NCI-H1092 (cell line): ENCODE measurements at places on chromosomes 2 and 18.

DNA sequence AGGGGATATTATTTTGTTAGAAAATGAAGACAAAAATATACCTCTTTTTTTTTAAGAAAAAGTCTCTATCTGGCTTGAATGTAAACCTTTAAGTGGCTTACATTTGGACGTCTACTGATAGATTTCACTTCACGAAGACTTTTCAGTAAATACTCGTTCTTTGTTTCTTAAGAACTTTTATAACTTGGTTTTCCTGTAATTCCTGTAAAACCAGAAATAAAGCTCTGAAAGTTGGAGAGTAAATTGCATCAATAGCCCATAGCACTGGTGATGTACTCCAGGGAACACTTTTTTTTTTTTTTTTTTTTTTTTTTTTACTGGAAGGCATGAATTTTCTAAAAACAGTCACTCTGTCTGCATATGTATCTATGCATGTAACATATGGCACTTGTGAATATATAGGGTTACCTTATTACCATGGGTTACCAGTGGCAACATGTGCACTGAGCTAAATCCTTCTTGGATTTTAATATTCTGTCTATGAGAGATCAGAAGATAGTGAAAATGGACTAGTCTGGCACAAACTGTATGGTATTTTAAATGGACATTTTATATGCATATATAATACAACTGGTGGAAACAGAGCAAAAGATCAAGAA, 309.2 kb upstream of the TCF4 start:
- DNase-seq, result no peak

- DNase-seq, result no peak
Observed at GRCh38 chr2:176130147-176130956, 847 bp downstream of the HOXD8 start.

GRCh38 chr2:877747-878146, 72.9 kb upstream of the SNTG2 start:
- DNase-seq, result no peak

GRCh38 chr18:77560341-77560992, 310.8 kb downstream of the GALR1 start:
- no peak for DNase-seq

- peak; percentile 66 for DNase-seq
Observed at GRCh38 chr2:2328848-2329247, 2.2 kb downstream of the MYT1L start.
